Fibroblast of skin of scalp (primary cell): ENCODE measurements at places on chromosomes 4 and X.
A peak's percentile ranks its signal among the peaks of the same experiment; 100 is the strongest.

DNA sequence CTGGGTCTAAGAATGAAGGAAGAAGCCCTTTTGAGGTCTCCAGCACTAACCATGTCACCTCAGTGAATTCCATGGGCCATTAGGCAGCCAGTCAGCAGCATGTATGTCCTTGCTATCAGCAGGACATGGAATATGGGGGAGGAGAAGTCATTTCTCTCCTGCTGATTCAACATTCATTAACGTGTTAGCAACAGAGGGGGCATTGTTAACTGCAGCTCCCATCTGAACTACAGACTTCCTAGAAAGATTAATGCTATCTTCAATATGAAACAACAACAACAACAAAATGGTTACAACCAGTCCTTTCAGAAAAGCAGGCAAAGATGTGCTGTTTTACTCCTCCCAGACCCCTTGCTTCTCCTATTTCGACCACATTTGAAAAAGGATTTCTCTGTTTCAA is 120.4 kb upstream of the SLC34A2 start:
- DNase-seq, result no peak

GRCh38 chr4:163263606-163264005 is 68.8 kb downstream of the NPY1R start:
- DNase-seq, result no peak

DNA sequence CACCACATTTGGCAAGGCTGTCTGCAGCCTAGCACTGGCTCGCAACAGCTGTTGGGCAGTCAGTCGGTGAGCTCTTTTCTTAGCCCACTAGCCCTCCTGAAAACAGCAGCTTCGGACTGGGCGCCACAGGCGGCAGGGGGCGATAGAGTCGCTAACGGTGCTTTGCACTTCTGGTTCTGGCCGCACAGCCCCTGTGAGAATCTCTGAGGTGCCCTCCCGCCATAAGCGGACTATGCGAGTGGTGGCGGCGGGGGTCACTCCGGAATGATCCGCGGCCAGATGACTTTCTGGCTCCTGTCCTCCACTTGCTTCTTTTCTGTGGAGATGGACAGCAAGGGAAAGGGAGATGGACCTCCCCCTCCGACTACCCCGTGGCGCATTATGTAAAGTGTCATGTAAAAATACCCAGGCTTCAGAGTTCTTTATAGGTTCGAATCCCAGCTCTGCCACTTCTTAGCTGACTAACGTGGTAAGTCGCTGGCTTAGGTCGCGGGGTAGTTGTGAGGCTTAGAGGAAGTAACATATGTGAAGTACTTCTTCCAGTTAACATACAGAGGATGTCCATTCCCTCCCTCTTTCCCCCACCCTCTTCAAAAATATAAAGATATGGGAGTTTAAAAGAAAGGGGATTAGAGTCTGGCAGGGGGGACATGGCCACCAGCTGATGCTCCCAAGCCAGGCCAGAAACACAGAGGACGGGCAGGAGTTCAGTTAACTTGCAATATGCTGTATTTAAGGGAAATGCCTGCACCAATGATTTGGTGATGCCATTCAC is 11.0 kb downstream of the ARHGAP36 start:
- peak; percentile 6 for DNase-seq

GRCh38 chrX:38438321-38438720 is 85.9 kb downstream of the OTC start:
- DNase-seq, result no peak

- DNase-seq, result no peak
These were observed 11.7 kb downstream of the OTUD4 start for GRCh38 chr4:145168581-145169187.

GRCh38 chrX:107861056-107861455 is 35.4 kb downstream of the MID2 start:
- DNase-seq, result no peak

DNA sequence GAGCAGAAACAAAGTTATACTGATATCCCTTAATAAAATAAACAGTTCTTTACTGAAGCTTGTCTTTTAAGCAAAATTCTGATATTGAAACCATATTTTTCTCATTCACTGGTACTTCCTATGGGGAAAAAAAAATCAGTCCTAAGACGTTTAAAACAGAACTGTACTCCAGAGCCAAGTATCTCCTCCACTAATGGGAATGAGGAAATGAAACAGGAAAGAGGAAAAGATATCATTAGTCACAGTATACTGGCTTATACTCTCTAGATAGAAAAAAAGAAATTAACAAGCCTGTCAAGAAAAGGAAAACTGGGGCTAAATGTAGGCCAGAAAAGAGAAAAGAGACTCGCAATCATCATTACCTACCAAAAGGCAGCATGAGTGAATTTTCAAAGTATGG is 252.7 kb downstream of the CENPC start:
- DNase-seq, result no peak

DNA sequence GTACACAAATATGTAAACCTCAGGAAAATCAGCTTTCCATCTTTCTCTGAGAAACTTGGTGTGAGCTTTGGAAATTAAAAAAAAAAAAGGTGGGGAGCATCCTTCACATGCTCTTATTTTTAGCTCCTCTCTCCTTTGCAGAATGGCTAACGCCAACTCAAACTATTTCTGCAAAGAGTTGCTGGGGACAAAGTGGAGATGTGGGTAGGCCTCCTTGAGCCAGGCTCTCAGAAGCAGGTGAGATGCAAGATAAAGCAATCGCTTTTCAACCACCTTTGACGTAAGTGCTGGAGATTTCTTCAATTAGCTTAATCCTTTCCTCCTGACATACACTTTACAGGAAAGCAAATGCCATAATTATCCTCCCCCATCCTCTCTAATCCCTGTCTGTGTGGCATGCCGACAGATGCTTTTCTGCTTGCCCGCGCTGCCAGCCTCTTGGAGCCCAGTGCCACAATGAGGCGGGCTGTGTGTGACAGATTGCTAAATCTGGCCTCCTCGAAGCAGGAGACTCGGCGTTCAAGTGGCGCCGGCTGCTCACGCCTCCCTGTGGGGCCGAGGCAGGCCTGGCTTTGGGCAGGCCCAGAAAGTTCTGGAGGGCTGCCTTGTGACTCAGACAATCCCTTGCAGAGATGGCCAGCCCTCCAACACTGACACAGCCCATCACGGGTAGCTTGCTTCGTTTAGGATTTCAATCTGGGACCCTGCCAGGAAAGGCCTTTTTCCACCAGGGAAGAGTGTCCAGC is 64.9 kb upstream of the SOD3 start:
- DNase-seq, result peak; percentile 53

DNA sequence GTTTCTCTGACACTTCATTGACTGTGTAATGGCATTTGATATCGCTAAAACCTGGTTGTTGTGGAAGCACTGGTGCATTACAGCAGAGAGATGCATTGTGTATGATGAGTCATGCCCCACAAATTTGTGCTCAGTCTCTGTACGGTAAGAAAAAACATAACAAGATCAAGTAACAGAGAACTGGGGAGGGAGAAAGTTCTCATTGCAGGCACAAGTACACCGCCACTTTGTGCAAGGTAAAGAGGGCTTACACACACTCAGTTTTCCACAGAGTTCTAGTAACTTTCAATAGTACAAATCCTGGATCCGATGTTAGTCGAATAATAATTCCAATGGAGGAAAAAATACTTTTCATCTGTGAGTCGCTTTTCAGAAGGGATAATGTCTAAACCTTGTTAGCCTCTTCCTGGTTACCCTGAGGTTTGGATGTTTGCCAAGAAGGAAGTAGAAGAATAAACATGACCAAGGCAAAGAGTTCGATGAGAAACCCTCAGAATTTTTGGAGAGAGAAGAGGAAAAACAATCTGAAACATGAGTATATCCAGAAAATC is 512.5 kb upstream of the SLIT2 start:
- DNase-seq, result peak; percentile 79

GRCh38 chrX:103565197-103565596 is 20.1 kb upstream of the TCEAL4 start:
- no peak for DNase-seq

DNA sequence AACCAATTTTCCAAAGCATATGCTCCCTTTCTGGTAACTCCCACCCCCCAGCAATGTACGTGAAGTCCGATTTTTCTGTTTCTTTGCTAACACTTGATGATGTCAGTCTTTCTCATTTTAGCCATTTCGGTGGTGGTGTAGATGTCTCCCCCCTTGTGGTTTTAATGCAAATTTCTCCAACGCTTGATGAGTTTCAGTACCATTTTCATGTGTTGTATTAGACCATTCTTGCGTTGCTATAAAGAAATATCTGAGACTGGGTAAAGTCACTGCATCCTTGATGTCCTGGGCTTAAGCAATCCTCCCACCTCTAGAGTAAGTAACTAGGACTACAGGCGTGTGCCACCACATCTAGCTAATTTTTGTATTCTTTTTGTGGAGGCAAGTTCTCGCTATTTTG is 148.4 kb upstream of the VCX3A start:
- DNase-seq, result no peak

GRCh38 chr4:159547645-159548308 is 444.9 kb downstream of the RAPGEF2 start:
- no peak for DNase-seq

GRCh38 chr4:5757091-5757490 is 46.1 kb downstream of the EVC start:
- DNase-seq, result no peak

- peak; percentile 38 for DNase-seq
These were observed 5.5 kb downstream of the INPP4B start for GRCh38 chr4:142840516-142841123.

GRCh38 chrX:53435997-53436396 is 1.8 kb upstream of the HSD17B10 start:
- DNase-seq, result peak; percentile 60

DNA sequence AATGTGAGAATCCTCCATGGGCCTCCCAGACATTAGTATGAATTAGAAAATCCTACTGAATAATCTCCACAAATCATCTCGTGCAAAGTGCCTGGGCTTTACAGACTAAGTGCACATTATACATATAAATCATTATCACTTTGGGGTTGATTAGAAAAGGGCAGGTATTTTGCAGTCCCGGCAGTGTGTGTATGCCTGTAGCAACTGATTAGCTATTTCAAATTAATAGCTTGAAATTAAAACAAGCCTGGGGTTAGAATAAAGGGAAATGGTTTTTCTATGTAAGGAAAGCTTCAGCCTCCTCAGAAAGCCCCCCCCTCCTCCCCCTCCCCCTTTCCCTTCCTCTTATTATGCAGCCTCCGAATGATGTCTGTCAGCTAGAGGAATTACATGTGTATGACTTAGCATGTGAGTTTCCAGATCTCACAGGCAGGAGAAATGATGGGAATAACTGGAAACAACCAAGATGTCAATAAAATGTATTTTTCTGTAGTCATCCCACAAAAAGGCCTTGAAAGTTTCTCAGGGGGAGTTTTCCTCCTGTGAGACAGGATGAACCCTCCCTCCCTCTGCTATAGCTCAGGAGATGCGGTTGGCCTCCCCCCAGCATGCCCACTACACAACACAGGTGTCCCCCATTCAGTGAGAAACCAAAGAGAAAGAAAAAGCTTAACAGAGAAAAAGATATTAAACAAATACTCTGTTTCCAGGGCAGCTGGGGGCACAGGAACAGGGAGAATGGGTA is 41.2 kb upstream of the RASGEF1B start:
- no peak for DNase-seq

GRCh38 chrX:20670611-20671010 is 403.9 kb upstream of the RPS6KA3 start:
- no peak for DNase-seq

- DNase-seq, result peak; percentile 47
These were observed 465 bp downstream of the BMPR1B start for GRCh38 chr4:94758141-94758699.

GRCh38 chr4:2583092-2583491 is 46.6 kb downstream of the FAM193A start:
- no peak for DNase-seq

DNA sequence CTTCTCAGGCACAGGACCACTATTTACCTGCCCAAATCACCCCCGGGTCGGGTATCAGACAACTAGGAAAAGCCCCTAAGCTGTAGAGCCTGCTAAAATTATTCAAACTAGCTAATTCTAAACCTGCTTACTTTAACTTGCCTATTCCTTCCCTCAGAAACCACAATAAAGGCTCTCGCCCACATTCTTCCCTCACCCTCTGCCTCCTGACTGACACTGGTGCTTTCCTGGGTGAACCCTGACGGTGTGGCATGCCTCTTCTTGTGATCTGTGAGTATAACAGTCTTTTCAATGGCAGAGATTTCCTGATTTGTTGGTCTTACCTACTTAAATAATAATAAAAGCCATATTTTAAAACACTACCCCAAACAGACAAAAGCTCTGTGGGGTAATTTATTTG is 242.1 kb upstream of the ZCCHC13 start:
- no peak for DNase-seq

- no peak for DNase-seq
These were observed 99.1 kb downstream of the TRAPPC11 start for GRCh38 chr4:183758061-183758757.

DNA sequence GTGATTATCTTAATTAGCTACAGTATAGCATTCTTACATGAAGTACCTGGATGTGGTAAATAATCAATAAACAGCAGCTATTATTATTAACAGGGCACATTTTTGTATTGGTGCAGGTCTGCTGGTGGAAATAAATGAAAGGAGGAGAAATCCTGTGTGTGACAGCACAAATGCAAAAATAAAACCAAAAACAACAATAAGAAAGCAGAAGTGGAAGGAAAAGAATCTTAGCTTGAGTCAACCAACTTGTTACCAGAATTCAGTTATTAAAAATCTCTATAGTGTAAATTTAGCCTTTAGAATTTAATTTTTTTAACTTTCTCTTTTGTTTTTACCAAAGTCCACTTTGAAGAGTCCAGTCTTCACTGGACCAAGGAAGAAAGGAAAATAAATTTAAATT is 63.1 kb upstream of the LSM6 start:
- no peak for DNase-seq

GRCh38 chr4:149045731-149046130 is 603.5 kb upstream of the NR3C2 start:
- no peak for DNase-seq

DNA sequence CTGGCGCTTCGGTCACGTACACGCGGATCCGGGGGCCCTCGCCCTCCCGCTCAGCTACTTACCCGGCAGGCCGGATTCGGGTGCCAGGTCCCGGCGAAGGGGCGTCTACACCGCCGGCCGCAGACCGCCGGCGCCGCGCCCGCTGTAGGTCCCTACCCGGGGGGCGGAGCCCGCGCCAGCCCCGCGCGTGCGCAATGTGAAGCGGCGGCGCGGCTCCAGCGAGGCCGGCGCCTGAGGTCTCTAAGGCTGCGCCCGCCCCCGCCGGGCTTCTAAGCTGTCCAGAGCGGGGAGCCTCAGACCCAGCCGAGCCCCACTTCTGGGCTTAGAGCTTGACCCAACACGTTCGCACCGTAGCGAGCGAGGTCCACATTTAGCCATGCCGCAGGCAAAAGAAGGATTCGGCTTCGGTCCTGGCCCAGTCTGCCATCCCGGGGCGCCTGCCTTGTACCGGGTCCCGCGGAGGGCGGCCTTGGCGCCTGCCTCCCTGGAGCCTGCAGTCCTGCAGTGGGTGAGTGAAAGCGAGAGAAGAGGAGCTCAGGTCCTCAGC is at the start of gene ZNF518B:
TSS of gene ZNF518B (minus strand) at position 172 of the 547 bp plus-strand sequence. CDS start 11,098 bp downstream, outside the sequence.
- peak; percentile 79 for DNase-seq
